Stimulated activated memory B cell treated with anti-CD40 and anti-IgM and Interleukin-4, amounts not matched to agents 10 μg/mL and 1 μg/mL and 100 μg/mL, for 72 hours (primary cell): ENCODE measurements at places on chromosomes 12 and 14.

- no peak for ATAC-seq
These were observed 12.5 kb upstream of the RCOR1 start for GRCh38 chr14:102579696-102580549.

GRCh38 chr12:120800665-120801064 is 75.0 kb downstream of the ACADS start:
- ATAC-seq, result no peak

DNA sequence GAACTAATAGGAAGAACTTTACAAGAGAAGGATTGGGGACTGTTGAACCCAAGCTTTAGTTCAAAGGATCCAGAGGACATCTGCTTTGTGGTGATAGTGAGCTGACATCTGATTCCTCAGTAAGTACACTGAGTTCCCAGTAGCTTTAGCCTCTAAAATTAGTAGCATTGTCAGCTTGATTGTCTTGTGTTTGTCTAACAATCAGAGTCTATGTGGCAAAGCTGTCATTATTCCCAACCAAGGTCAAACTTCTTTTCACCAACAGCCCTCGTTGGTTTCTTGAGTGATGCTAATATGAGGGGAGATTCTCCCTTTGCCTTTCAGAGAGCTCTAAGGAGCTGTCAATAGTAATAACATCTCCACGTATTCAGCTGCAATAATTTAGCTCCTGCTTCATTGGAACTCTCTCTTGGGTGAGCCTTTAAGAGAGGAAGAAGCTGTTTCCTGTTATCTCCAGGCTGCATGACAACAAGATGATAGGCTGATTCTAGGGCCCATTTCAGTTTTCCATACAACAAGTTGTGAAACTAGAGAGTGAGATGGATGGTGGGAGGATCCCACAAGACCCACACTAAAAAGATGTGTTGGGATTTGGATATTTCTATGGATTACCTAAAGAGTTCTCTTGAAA is 46.7 kb downstream of the TGFB3 start:
- ATAC-seq, result no peak

- ATAC-seq, result no peak
These were observed 140.0 kb downstream of the TMEM121 start for GRCh38 chr14:105666420-105666819.

DNA sequence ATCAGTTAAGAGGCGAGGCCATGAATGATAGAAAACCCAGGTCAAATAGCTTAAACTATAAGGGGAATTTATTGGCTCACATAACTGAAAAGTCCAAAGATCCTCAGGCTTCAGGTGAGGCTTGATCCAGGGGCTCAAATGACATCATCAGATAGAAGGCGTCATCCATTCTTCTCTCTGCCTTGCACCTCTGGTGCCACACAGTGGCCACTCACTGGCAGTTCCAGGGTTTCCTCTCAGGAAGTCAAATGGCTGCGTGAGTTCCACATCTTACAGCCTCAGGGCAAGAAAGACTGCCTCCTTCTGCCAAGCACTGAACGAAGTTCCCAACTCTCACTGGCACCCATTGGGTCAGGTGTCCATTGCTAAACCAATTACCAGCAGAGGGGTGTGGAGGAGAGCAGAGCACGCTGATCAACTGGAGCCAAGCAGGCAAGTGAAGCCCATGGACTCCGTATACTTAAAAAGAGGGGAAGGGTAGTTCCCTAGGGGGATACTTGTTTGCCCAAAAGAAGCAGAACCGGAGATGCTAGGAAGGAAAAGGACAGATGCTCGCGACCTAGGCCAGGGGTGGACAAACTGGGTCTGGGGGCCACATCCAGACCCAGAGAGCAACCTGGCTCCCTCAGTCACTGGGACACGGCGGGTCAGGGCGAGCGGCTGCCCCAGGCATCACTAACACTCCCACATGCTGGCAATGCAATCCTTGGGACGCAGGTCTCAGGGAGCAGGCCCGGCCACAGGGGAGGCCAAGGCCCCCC is 69.3 kb downstream of the SERPINA3 start:
- ATAC-seq, result no peak
